ENCODE measurements at places on chromosomes 11 and 22.

DNA sequence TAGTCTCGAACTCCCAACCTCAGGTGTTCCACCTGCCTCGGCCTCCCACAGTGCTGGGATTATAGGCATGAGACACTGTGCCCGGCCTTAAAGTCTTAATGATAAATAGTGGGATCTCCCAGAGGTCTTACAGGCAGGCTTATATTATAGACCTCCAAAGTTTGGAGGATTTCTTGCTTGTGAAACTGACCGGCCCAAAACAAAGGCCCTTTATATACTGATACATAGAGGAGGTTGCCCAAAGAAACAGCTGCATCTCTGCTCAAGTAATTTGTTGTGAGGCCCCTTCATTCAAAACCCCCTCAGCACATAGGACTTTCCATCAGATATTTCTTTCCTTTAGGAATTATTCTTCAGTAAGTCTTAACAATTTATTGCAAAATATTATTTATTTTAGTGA is 27.4 kb upstream of the RDX start:
- DNase-seq = no peak

- no peak for DNase-seq
Measured at GRCh38 chr11:43916621-43917020, 25.8 kb upstream of the C11orf96 start.

DNA sequence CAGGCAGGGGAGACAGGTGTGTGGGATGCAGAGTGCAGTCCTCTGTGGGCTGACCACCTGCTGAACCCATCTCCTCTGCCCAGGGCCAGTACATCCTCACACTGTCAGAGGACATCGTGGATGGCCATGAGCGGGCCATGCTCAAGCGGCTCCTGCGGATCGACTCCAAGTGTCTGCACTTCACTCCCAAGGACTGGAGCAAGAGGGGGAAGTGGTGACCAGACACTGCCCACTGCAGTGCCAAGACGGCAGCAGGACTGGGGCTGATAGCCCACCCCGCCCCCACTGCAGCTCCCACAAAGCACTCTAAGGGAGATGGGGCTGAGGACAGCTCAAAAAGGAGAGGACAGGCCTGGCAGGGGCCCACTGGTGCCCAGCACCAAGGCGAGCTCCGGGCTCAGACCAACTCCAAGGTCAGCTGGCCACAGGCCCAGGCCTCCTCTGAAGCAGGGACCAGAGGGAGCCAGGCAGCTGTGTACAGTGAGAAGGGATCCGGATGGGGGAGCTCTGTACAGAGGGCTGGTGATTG is 1.6 kb downstream of the RNASEH2C start:
- DNase-seq = no peak

DNA sequence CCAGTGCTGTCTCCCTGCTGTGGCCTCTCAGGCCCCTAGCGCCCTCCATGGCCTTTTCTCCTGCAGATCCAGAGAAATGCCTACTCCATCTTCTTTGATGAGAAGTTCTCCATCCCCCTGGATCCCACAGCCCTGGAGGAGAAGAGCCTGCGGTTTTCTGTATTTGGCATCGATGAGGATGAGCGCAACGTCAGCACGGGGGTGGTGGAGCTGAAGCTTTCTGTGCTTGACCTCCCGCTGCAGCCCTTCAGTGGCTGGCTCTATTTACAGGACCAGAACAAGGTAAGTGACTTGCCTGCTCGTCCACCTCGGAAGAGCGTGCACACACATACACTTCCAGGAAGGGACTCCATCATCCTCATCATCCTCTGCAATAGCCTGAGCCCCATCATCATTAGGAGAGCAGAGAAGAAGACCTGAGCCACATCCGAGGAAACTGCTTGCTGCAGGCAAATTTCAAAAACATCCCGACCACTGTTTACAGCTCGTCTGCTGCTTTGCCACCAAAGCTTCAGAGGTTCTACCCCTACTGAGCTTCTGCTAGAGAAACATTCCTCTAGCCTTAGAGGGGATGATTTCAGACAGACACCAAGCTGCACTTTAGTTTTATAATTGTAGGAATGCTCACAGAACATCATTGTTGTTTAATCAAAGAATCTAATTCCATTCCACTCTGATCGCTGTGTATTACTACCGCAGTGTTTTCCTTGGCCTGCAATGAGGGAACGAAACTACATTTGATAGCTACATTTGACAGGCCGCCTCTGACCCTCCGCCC is 12.9 kb upstream of the RHOD start:
- DNase-seq = no peak

DNA sequence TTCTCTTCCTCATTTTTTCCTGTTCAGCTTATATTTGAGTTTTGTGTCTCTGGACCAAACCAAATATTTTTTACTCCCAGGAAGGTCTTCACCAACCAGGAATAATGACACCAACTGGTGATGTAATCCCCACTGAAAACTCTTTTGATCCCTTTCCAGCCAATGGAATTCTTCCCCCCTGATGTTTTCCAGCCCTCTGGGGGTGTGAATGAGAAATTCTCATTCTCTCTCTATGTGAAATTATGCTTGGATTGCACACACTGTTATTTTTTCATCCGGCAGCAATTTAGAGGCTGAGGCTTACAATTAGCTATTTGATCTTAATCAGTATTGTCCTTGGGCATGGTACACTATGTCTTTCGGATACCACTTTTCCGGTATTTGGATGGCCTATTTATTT is 39.5 kb upstream of the SLC1A2 start:
- DNase-seq = no peak

DNA sequence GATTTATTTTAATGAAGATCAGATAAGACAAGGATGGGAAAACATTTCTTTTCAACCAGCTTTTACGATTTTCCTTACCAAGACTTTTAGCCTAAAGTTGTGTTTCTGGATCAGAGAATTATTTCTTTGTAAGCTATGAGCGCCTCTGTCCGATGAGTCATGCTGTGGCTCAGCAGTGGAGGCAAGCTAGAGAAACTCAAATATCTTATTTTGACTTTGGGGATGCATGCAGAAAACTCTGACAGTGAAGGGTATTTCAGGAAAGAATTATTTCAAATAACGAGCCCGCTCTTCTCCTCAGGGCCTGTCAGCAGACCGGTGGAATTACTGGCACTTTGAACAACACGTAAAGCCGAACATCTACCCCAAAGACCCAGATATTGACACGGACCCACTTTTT is 77.9 kb upstream of the OR5AK2 start:
- DNase-seq = no peak

DNA sequence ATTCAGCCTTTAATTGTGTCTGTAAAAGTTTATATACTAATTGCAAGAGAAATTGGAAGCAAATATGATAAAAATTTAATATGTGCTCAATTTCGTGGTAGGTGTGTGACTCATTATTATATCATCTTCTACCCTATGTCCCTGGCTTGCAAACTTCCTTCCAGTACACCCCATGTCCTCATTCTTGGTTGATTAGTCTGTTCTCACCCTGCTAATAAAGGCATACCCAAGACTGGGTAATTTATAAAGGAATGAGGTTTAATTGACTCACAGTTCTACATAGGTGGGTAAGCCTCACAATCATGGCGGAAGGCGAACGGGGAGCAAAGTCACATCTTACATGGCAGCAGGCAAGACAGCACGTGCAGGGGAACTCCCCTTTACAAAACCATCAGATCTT is 11.9 kb downstream of the MRGPRX3 start:
- no peak for DNase-seq

DNA sequence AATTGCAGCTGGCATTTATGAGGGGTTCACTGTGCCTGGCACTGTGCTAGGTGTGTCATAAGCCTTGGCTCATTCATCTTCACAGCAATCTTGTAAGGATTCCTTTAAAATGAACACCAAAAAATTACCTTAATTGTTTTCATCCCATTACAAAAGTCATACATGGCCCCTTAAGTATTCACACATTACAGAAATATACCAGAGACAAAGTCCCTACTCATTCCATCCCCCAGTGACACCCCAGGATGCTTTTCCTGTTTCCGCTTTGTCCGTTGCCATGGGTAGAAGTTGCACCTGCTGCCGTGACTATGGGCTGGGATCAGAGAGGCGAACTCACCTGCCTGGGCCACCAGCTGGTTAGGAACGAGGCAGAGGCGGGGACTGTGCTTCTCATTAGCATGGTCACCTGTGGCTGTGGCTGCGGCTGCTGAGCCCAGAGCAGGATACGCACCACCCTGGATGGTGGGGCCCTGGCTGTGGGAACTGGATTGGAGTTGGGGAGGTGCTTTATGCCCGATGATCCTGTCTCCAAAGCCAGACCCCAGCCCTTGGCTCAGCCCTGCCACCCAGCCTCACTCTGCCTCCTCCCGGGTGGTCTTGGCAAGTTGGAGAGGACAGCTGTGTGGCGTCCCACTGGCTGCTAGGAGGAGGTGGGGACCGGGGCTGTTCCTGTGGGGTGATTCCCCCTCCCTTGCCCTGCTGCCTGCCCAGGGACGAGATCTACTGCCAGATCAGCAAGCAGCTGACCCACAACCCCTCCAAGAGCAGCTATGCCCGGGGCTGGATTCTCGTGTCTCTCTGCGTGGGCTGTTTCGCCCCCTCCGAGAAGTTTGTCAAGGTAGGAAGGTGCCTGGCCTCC is 60.8 kb downstream of the MYO7A start:
- no peak for DNase-seq

DNA sequence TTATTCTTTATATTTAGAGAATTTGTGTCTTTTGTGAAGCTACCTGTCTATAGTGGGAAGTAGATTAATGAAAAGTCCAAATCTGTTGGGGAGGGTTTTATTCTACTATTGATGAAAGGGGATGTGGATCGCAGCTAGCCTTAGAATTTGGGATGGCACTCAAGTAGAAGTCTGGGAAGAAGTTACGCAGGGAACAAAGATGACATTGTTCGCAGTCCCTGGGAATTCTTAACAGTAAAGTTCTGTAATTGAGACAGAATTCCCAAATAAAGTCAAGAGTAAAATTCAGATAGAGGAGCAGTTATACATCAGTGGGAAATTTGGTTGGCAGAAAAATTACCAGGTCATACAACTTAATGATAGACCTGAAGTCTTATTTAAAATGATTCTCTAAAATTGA is 64.1 kb downstream of the ATM start:
- no peak for DNase-seq

GRCh38 chr22:33563220-33563964 is 356.9 kb downstream of the LARGE1 start:
- no peak for DNase-seq

DNA sequence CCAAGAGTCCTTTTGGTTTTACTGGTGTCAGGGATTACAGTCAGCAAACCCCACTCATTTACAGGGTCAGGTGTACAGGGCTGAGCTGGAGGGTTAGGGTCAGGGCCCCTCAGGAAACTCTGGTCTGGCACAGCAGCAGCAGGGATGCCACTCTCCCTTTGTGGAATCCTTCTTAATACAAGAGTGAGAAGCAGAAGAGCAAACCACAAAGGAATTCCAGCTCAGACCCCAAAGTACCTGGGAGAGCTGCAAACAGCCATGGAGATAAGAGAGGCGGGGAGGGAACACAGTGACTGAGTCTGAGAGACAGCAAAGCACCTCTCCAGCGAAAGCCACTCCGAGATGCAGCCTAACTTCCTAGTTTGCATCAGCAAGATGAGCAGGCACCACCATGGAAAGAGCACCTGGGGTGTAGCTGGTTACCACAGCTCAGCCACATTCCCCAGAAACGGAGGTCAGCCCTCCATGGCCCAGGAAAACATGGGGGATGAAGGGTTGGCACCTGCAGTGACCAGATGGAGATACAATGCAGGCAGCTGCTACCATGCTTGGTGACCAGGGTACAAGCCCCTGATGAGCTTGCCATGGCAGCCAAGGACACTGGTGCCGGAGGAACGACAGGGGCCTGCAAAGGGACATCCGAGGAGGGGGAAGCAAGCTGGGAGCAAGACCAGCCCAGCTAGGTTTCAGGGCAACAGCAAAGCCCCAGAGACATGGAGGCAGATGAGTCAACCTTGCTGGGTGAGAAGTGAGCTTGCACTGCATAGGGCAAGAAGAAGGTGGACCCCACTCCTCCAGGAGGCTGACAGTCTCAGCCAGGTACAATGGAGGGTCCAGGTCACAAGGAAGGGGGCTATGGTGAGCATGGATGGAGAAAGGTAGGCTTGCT is 3.9 kb downstream of the BET1L start:
- no peak for DNase-seq

- no peak for DNase-seq
Measured at GRCh38 chr11:73308961-73309919, 1.2 kb downstream of the ARHGEF17 start.

DNA sequence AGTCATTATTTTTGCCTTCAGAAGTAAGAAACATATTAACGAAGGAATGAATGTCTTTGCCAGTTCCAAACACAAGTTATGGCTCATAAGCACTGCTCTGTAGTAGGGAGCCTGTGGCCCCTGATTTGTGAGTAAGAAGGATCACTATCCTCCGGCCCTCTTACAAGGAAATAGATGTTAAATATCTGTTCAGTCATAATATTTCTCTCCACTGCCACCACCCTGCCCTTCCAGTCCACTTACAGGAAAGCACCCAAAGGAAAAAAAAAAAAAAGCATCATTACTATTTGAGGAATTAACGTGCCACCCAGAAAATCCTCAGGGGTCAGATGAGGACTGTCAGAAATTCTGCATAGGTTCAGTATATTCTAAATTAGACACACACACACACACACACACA is 123.4 kb downstream of the ETS1 start:
- DNase-seq = no peak

DNA sequence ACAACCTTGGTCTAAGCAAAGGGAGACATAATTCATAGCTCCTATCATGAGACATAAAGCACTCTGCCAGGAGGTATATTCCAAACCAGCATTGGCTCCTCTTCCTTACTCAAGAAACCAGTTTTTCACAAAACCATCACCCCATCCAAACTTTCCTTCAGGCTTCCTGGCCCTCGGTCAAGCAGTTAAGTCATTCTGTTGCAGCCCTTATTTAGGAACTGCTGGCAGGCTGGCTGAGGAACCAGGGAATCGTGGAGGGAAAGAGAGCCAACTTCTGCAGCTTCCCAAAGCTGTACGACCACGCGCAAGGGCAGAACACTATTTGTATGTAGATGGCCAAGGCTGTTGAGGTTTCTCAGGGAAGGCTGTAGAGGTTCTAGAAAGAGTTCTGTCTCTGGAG is 680 bp downstream of the IFT46 start:
- DNase-seq = no peak

- no peak for DNase-seq
Measured at GRCh38 chr11:34316347-34317035, 41.3 kb downstream of the ABTB2 start.

GRCh38 chr11:74237541-74237940 is 66.5 kb downstream of the PPME1 start:
- DNase-seq = no peak

- DNase-seq = no peak
Measured at GRCh38 chr11:45343444-45343843, 57.3 kb upstream of the SYT13 start.

DNA sequence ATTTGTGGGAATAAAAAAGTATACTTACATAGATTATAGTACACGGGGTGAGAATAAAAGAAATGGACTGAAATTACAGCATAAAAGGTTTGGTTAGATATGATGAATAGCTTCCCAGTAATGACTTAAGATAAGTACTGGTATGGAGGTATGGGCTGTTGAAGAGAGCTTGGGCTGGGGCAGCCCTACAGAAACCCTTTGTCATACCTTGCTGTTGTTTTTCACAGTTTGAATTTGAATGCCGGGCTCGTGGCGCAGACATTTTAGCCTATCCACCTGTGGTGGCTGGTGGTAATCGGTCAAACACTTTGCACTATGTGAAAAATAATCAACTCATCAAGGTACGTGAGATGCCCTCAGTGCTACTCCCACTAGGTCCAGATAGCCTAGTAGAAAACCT is 42.3 kb upstream of the RBX1 start:
- DNase-seq = no peak

GRCh38 chr11:110447343-110447742 is 17.6 kb downstream of the FDX1 start:
- DNase-seq = no peak

Data from cortex of kidney (tissue), 1 donor.